ENCODE measurements at places on chromosomes 12 and 14.

DNA sequence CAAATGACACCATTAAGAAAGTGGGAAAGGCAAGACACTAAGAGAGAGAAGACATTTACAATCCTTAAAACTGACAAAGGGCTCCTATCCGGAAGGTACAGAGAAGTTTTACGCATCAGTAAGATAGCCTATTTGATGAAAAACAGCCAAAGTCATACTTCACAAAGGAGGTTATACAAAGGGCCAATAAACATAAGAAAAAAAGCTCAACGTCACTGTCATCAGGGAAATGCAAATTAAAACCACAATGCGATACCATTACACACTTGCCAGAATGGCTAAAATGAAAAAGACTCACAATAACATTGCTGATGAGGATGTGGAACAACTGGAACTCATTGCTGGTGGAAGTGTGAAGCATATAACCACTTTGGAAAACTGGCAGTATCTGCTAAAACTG is 168.6 kb upstream of the FAR2 start:
- DNase-seq: no peak

DNA sequence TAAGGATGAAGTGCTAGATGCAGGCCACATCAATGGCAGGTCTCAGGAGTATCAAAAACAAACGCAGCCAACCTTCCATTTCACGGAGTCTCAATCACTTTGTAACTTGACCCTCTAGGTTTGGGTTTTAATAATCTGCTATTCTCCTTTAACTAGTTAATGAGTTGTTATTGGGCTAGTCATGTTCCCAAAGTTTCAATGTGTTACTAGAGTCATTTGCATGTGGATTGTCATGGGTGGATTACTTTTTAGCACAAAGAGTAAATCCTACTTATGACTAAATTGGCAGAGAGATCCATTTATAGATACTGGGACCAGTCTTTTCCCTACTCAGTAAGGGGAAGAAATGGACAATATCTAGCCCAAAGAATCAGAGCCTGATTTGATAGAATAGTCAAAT is 151.0 kb downstream of the BCAT1 start:
- peak; percentile 3 for DNase-seq

- DNase-seq: no peak
Observed at GRCh38 chr12:42756841-42757623, 167.5 kb upstream of the PRICKLE1 start.

GRCh38 chr12:96401076-96401871 is 1.0 kb upstream of the CDK17 start:
- no peak for DNase-seq
